Left colon (tissue), 2 donors: ENCODE measurements at places on chromosomes 11 and 22.

DNA sequence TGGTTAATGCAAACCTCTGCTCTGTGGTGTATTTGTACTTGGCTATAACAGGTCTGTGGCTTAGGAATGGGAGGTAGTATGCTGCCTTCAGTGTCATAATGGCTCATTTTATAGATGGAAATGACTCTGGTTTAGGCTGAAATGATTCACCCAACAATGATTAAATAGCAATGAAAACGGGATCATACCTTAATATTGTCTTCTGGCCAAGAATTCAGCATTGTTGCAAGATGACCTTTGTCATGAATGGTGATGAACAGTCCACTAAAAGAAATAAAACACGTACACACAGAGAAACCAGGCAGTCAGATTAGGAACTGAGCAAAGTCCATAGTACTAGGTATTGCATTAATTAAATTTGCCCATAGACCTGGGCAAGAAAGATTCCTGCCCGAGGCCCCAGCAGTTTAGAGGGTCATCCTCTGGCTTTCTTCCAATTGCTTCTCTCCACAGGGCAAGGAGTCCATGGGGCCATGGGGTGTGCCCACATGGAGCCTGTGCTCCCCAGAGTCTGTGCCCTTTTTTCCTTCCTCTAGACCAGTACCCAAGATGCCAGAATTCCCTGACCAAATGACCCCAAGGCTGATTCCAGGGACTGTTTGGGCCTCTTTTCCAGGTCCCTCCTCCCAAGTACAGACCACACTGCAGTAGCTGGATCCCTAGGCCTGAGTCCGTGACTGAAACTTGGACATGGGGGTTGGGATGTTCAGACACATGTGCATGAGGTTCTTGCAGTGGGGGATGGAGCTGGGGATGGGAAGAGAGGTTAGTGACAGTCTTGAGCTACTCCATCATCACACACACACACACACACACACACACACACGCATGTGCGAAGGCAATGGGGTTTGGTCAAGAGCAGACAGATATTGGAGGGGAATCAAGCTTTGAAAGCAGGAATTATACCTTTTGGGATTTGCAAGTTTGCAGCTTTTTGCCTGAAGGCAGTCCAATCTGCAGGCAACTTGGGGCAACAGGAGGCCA, 134.2 kb downstream of the CCDC81 start:
- DNase-seq: no peak

DNA sequence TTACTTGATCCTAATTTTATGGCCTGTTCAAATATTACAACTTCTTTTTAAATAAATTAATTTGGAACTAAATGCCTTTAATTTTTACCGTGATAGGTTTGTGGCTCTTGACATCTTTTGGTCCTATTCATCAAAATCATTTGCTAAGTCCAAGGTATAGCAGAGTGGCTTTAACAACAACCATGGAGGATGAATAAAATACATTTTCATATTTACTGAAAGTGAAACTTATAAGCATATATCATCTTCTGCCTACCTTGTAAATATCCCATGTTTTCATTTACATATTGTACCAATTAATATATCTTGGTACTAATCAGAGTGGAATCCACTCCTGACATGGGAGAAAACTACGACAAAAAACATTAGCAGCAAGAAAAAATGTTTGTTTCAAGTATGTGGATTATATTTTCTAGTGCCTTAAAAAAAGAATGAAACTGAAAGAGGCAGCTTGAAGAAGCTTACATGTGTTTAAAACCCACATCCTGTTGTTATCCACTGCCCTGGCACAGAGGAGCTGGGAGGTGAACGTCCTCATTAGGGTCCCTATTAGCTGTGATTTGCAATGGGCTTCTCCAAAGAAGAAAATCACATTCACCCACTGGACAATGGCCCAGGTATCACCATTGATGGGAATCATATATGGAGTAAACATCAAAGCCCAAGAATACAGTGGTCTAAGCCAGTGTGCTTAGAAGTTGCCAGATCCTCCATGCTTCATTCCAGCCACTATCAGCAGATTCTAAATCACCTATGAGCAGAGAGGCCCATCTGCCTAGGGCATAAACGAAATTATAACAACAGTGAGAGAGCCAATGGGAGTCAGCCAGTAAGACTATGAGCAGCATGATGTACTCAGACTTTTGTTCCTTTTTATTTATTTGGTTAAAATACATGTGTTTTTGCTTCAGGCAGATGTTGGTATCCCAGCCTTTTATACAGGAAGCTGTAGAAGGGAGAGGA, 84.7 kb downstream of the MAML2 start:
- DNase-seq: no peak

DNA sequence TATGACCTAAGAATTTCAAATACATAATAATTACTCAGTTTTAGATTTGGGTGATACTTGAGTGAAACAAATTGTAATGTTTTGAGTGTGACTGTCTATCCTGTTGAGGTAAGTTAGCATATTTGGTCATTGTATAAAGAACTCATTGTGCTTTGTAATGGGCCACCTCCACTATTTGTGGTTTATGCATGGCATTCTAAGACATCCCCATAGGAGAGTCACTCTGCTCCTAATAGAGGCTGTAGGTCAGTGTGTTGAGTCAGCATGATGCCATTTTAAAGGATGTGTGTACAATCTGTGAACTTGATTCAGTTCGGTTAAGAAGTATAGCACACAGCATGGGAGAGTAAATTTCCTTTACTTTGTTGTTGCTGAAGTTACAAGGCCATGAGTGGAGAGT, 1112.4 kb downstream of the JRKL start:
- DNase-seq: no peak

DNA sequence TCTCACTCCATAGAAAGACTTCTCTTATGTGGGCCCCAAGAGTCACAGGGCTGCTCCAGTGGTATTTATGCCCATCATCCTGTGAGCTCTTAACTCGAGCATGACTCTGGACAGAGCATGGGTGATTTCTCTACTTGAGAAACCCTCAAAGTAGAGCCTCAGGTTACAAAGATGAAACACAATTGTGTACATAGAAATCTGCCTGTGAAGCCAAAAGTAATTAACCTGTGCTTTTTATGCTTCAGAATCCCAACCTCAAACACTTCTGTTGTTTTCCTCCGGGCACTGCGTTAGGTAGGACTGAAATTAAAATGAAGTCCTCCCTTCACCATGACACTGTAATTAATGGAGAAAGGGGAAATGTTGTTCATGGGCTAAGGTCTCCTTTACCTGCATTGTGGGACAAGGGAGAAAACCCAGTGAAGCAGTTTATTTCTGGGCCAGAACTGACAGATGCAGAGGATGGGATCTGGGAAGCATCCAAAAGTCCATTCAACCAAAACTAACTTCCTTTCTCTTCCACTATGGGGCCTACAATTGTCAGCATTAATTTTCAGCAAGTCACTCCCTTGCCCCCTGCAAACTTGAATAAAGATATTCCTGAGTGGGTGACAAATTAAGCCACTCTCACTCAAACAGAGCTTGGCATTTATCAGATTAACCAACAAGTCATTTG, 24.1 kb upstream of the POU2AF1 start:
- DNase-seq: no peak

DNA sequence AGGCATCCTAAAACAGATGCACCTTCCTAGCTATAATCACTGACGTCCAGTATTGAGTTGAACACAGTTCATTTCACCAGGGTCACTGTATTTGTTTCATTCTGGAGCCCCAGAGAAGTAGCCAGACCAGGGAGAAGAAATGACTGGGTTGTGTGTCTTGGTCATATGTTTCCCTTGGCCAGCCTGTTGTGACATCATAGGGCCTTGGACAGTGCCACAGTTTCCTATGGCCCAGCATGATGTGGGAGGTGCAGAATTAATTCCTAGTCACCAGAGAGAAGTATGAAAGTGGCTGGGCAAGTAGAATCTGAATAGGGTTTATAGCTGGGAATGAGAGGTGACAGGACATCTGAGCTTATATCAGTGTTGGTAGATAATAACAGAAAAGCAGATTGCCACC, 84.0 kb upstream of the ZBED5 start:
- DNase-seq: no peak

DNA sequence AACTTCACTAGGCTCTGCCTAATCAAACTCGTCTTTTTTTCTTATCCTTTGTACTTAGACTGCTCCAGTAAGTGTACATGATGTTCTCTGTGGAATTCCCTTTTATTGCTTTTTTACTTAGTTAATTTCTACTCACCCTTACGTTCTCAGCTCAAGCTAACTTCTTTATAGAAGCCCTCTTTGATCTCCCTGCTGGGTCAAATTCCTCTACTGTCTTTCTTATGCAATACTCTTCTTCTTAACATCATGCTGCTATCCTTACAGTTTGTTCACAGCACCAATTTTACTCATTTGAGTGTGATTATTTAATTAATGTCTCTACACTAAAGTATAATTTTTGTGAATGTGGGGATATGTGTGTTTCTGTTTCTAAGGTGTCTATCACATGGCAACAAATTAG, 498.3 kb downstream of the CNTN5 start:
- no peak for DNase-seq
